Aorta (tissue), 5 donors: ENCODE measurements at places on chromosomes 7 and 10. TPM values are rescaled to one million over a fixed set of nuclear protein-coding genes. Genes with fewer than 3 reads are reported as not detected.
A peak's percentile ranks its signal among the peaks of the same experiment; 100 is the strongest.

Gene PYROXD2
- total RNA-seq, result 8.7 TPM

Gene FAM241B
- 10.6 TPM for total RNA-seq

Gene PLPP4
- not detected for total RNA-seq

Gene TIAL1
- 91.4 TPM for total RNA-seq

- no peak overlapping the region for H3K27ac ChIP-seq
- H3K27me3 ChIP-seq, result no peaks in the 10 kb centered on the region
- no peak for DNase-seq
- no peaks in the 10 kb centered on the region for H3K4me1 ChIP-seq
- no peak overlapping the region for H3K4me3 ChIP-seq
- no peaks in the 10 kb centered on the region for H3K36me3 ChIP-seq
Observed at GRCh38 chr10:13831711-13832141, 245.0 kb downstream of the PRPF18 start.

- H3K4me3 ChIP-seq, result peak overlapping the region; percentile 95
- H3K27me3 ChIP-seq, result no peaks in the 10 kb centered on the region
- H3K27ac ChIP-seq, result peak overlapping the region; percentile 98
- H3K36me3 ChIP-seq, result no peaks in the 10 kb centered on the region
Observed at GRCh38 chr7:44489955-44490350, 505 bp downstream of the NUDCD3 start.

DNA sequence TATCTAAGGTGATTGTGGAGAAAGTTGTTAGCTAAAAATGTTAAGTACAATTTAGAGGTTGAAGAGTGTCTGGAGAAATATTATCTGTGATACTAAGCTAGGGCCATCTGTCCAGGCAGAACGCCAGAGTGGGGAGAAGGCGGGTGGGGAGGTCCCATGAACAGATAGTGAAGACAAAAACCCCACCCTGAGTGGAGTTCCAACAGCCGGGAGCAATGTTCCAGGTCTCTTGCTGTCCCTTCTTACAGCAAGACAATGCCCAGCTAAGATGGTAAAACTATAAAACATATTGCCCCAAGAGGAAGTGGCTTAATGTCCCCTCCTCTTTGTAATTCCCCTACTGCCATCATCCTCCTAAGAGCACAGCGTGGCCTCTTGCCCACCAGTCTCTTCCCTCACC, 10.4 kb upstream of the IL15RA start:
- no peak for DNase-seq
- H3K27me3 ChIP-seq, result no peaks in the 10 kb centered on the region
- no peak overlapping the region for H3K4me3 ChIP-seq
- H3K36me3 ChIP-seq, result no peaks in the 10 kb centered on the region
- H3K27ac ChIP-seq, result no peak overlapping the region

DNA sequence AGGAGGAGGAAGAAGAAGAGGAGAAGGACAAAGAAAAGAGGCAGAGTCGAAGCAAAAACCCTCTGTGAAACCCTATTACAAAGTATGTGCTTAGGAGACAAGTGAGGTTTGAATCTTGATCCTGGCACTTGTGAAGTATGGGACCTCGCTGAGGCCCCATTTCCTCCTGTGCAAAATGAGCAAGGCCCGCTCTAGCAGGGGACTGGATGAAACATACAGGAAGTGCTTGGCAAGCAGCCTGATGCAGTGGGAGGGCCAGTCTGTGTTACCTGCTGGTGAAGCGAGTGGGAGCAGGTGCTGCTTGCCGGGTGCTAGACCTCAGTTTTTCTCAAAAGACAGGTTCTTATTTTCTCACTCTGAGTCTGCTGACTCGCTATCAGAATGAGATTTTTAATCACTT, 150.4 kb downstream of the JCAD start:
- H3K4me1 ChIP-seq, result no peaks in the 10 kb centered on the region
- H3K4me3 ChIP-seq, result no peak overlapping the region
- H3K27me3 ChIP-seq, result no peaks in the 10 kb centered on the region
- no peaks in the 10 kb centered on the region for H3K36me3 ChIP-seq
- H3K27ac ChIP-seq, result no peak overlapping the region

DNA sequence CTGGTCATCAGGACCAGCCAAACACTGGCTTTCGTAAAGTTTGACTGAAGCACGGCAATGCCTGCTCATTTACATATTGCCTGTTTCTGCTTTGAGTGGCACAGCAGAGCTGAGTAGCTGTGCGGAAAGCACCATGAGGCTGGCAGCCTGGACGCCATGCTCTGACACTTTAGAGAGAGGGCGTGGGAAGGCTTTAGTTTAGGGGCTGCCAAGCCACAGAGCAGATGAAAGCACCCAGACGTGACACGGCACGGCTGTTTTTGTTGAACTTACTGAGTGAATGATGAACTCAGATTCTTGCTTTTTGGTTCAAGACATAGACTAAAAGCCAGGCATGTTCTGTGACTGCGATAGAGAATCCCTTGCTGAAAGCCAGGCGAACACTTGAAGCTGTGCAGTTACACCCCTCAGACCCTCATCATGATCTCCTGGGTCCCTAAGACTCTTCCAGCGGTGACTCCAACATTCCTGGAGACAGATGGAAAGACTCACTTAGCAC, 182.1 kb downstream of the ZMYND11 start:
- no peaks in the 10 kb centered on the region for H3K27me3 ChIP-seq
- H3K36me3 ChIP-seq, result peaks cover 4% of the 10 kb centered on the region
- no peak overlapping the region for H3K4me3 ChIP-seq
- no peak overlapping the region for H3K27ac ChIP-seq
- no peak for DNase-seq

- no peak overlapping the region for H3K4me3 ChIP-seq
- no peaks in the 10 kb centered on the region for H3K4me1 ChIP-seq
- H3K27ac ChIP-seq, result no peak overlapping the region
- no peaks in the 10 kb centered on the region for H3K36me3 ChIP-seq
- no peak for DNase-seq
- no peaks in the 10 kb centered on the region for H3K27me3 ChIP-seq
Observed at GRCh38 chr7:95660023-95660434, 63.7 kb upstream of the PDK4 start.

- no peaks in the 10 kb centered on the region for H3K27me3 ChIP-seq
- H3K4me1 ChIP-seq, result peaks cover 1% of the 10 kb centered on the region
- H3K27ac ChIP-seq, result no peak overlapping the region
- H3K4me3 ChIP-seq, result no peak overlapping the region
Observed at GRCh38 chr10:48762064-48763042, 77.7 kb downstream of the WDFY4 start.

DNA sequence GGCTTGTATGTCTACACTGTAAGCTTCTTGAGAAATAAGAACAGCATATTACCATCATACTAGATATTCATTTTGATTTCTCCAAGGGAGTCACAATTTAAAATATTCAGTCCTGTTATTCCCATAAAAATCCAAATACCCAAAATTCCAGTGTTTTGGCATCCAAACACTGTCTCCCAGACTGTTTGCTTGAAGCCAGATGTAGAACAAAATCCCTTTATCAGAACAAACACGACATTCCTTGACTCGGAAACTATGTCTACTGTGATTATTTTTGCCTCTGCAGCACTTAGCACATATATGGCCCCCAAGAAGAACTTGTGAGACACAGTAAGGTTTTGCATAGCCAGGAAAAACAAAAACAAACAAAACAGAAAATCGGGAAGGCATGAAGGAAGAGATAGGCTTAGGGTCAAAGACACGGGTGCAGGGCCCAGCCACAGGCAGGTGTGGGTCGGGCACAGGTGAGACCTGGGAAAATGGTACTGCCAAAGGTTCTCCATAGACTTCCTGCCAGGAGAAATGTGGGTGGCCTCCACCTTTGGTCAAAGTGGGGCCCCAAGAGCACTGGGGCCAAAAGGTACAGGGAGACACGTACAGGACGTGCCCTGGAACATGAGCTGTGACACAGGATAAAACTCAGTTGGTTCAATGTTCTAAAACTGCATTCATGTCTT, 36.5 kb downstream of the CPXM2 start:
- H3K4me3 ChIP-seq, result no peak overlapping the region
- H3K36me3 ChIP-seq, result no peaks in the 10 kb centered on the region
- DNase-seq, result no peak
- peak overlapping the region; percentile 11 for H3K27ac ChIP-seq
- no peaks in the 10 kb centered on the region for H3K27me3 ChIP-seq

DNA sequence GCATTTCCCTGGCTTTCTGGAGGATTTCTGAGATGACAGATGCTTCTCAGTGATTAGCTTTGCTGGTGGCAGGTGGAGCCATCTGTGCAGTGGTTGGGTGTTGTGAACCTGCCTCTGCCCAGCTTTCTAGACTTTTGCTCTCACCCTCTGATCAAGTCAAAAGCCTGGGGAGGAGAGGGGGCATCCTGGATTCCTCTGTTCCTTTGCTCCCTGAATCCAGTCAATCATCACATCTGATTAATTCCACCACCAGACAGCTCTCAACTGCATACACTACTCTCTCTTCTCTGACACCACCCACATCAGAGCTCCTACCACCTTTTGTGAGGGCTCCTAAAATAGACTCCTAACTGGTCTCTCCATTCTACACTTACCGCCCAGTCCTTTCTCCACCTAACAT, 283.5 kb downstream of the WDR11 start:
- H3K27me3 ChIP-seq, result no peaks in the 10 kb centered on the region
- H3K4me3 ChIP-seq, result no peak overlapping the region
- H3K36me3 ChIP-seq, result no peaks in the 10 kb centered on the region
- DNase-seq, result no peak
- H3K27ac ChIP-seq, result no peak overlapping the region

DNA sequence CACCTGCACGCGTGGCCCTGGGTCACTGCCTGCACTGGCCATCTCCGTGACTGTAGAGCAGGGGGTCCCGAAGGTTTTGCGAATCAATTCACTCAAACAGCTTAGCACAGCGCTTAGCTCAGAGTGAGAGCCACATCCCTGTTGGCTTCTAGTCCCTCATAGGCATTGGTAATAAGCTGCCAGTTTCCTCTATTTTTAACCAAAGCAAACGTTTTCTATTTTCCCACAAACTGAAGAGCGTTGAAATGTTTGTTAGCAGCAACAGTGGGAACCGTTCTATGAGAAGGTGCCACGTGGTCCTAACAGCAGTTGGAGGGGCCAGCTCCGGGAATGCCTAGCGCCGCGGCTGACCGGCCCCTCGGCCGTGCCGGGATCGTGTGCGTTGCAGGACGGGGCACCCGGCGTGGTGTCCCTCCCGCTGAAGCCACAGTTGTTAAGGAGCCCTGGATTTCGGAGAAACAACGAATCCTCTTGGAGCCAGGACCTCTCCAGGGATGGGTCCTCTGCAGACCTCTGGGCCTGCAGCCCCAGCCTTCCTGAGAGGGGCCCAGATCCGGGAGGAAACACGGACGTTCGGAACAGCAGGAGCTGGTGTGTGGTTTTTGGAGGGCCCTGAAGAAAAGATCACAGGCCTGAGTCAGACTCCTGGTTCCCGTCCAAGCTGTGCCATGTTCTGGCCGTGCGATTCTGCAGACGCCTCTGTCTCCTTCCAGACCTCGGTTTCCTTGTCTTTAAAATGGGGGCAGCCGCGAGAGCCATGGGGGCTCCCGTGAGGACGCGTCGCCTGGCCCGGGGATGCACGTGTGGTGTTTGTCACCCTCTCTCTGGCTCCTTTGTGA, 40.3 kb downstream of the FAM20C start:
- DNase-seq, result peak; percentile 84
- no peaks in the 10 kb centered on the region for H3K4me1 ChIP-seq
- H3K27me3 ChIP-seq, result no peaks in the 10 kb centered on the region
- H3K27ac ChIP-seq, result peak overlapping the region; percentile 23
- no peak overlapping the region for H3K4me3 ChIP-seq
- no peaks in the 10 kb centered on the region for H3K36me3 ChIP-seq

DNA sequence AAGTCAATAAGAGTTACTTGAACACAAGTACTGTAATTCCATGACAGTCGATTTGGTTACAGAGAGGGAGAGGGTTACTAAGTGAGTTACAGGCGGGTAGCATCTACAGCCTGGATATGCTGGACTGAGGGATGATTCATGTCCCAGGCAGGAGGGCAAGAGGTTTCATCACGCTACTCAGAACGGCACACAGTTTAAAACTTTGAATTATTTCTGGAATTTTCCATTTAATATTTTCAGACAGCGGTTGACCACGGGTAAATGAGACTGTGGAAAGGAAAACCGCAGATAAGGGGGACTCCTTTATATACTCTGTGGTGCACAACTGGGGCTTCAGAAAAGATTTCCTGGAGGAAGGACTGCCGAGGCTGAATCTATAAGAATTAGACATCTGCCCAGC, 25.7 kb upstream of the LRRC4 start:
- no peaks in the 10 kb centered on the region for H3K36me3 ChIP-seq
- DNase-seq, result no peak
- H3K4me1 ChIP-seq, result no peaks in the 10 kb centered on the region
- H3K4me3 ChIP-seq, result no peak overlapping the region

GRCh38 chr7:140165422-140165821, 11.4 kb downstream of the KDM7A start:
- H3K27me3 ChIP-seq, result no peaks in the 10 kb centered on the region
